Activated CD8-positive, alpha-beta memory T cell treated with anti-CD3 and anti-CD28 coated beads for 1 hour (primary cell): ENCODE measurements at places on chromosomes 3 and 15.

DNA sequence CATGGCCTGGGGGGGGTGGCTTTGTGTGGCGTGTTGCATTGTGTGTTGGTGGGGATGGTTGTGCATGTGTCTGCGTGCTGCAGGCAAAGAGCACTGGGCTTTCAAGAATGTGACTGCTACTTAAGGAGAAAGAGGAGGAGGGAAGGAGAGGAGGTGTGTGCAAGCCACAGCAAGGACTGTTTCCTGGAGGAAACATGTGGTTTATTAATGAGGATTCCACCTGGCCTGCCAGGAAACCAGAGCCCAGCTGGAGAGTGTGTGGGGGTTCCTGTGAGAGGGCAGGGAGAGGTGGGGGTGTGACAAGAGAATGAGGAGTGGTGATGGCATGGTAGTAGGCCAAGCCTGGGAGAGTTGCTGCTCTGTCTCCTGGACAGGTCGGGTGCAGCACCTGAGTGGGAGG is 258.1 kb upstream of the ROPN1 start:
- no peak for DNase-seq

GRCh38 chr15:50979041-50979440 is 70.6 kb downstream of the AP4E1 start:
- DNase-seq: no peak

- no peak for DNase-seq
Measured at GRCh38 chr15:57784081-57784511, 77.6 kb downstream of the POLR2M start.

GRCh38 chr3:160157321-160157720 is 67.9 kb upstream of the C3orf80 start:
- no peak for DNase-seq

DNA sequence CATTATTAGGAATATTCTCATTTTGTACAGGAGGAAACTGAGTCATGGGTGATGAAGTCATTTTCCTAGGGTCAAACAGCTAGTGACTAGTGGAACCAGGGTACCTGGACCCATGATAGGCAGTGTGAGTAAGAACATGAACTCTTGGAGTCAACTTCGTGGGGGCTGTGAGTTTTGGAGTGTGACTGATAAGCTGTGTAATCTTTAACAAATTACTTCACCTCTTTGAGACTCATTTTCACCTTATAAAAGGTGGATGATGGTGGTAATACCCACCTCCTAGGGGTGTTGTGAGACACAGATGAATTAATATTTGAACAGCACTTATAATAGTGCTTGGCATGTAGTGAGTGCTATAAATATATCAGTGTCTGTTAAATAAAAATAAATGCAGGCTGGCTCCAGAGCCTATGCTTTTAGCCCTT is 9.1 kb downstream of the SEMA6D start:
- DNase-seq: no peak

- DNase-seq: no peak
Measured at GRCh38 chr3:164897342-164897741, 181.0 kb downstream of the SI start.

DNA sequence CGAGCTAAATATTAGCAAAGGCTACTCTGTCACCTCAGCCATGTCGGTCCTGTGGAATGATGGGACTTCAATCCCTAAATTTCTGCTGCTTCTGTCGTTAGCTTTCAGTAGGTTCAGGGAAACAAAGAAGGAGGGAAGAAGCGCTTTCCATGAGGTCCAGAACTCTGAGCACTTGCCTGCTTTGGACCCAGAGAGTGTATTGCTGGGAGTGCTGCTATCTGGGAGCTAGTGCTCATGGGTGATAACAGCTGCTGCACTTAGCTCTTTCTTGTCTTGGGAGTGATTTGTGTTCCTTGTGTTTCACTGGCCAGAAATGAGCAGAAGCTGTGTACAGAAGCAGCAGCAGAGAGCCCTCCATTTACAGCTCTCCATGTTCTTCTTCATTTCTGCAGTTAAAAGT is 369.8 kb downstream of the DIPK2A start:
- no peak for DNase-seq

GRCh38 chr15:80483725-80484161 is 79.6 kb downstream of the ARNT2 start:
- no peak for DNase-seq

DNA sequence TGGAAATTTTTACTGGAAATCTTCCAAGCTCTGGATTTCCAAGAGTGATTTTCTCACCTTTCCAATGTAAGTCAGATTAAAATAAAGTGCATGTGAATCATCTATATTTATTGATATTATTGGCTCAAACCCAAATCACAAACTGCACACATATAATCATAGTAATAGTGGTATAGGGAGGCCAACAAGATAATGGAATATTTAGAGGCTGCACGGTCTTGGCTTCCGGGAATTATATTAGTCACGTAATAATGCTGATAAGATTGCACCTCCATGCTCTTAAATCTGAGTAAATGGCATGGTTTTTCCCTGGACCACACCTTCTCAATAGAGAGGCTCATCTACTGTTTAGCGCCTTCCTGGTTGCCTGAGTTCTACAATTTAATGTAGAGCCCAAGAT is 567.1 kb upstream of the NR2F2 start:
- DNase-seq: no peak

DNA sequence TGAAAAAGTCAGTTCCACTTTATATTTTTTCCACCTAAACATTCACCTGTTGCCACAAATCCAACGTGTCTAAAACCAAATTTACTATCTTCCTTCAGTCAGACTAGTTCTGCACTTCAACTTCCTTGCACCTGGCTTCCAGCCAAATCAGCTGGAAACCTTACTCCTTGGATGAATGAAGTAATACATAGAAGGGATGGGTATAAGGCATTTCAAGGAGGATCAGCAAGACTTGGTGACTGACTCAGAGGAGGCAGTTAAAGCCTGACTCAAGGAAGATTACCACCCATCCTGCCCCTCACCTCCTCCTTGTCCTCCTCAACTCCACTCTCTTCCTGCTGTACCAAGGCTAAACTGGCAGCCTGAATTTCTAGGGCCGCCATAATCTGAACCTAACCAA is 37.1 kb downstream of the QTRT2 start:
- DNase-seq: no peak

GRCh38 chr3:66761093-66761780 is 236.9 kb upstream of the KBTBD8 start:
- DNase-seq: no peak

- DNase-seq: no peak
Measured at GRCh38 chr3:45777111-45777745, 19.1 kb downstream of the SLC6A20 start.

DNA sequence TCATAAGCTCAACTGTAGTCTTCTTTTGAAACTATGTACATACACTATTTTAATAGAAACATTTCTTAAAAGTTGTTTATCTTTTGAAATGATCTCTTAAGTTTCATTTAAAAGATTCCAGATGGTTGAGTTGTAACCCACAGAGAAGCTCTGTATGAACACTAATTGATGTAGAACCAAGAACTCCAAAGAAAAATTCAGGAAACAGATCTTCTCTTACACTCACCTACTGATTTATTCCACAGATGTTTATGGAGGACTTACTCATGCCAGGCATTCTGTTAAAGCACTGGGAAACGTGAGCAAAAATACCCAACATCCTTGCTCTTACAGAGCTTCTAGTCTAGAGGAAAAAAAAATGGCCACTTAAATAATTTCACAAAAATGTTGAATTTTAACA is 551.1 kb downstream of the NAALADL2 start:
- DNase-seq: no peak

- DNase-seq: no peak
Measured at GRCh38 chr3:48278884-48279559, 38.1 kb downstream of the ZNF589 start.

GRCh38 chr15:63876085-63876662 is 42.4 kb upstream of the HERC1 start:
- DNase-seq: no peak

GRCh38 chr3:125957674-125958510 is 11.1 kb upstream of the ROPN1B start:
- DNase-seq: no peak

DNA sequence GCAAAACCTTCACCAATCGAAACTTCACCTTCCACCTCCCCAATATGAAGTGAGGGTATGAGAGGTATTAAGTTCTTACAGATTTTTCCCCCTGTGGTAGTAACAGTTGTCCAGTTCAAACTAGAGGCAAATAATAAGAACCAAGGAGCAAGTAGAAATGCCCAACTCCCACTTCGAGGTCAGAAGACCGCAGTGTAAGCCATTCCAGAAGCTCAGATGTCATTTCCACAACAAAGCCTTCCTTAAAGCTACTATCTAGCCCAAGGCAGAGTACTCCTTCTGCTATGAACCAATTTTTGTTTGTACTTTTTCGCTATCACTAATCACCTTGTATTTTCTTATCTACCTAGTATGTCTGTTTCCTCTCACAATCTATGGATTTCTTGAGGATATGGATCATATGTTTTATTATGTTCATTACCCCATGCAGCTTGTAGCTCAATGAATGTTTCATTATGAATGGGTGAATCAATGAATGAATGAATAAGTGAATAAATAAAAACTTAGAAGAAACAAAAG is 235.7 kb upstream of the KCNMB2 start:
- no peak for DNase-seq

DNA sequence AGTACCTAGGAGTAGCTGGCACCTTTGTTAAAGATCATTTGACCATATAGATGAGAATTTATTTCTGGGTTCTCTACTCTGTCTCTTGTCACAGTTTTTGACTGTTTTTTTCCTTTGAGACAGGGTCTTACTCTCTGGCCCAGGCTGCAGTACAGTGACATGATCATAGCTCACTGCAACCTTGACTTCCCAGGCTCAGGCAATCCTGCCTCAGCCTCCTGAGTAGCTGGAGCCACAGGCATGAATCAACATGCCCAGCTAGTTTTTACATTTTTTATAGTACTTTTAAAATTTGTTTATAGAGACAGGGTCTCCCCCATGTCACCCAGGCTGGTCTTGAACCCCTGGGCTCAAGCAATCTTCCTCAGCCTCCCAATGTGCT is 45.0 kb downstream of the BCL2L10 start:
- no peak for DNase-seq

DNA sequence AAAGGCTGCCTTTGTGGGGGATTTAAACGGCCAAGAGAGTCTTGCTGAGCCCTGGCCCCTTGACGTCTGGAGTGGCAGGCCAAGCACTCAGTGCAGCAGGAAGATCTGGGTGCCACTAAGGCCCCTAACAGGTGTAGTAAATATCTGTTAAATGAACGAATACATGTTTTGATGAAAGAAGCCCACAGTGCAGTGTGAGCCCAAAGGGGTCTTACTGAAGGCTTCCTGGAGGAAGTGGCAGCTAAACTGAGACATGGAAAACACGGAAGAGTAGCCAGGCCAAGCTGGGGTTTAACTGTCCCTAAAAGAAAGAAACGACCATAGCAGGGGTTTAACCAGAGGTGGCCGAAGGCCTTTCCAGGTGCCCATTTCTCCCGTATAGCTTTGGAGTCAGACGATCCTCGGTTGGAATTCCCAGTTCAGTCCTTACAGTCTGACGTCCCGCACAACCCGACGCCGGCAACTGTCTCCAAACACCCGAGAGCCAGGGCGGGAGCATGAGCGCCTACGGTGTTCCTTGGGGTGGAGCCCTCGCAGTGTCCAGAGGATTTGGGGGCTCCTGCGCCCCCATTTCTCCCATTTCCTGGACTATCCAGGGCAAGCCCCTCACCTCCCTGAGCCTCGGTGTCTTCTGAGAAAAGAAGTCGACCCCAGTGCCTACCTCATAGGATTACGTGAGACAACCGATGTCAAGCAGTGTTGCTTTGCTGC is 910 bp upstream of the ABHD6 start:
- no peak for DNase-seq

- DNase-seq: no peak
Measured at GRCh38 chr15:60720493-60721256, 241.7 kb upstream of the ICE2 start.

DNA sequence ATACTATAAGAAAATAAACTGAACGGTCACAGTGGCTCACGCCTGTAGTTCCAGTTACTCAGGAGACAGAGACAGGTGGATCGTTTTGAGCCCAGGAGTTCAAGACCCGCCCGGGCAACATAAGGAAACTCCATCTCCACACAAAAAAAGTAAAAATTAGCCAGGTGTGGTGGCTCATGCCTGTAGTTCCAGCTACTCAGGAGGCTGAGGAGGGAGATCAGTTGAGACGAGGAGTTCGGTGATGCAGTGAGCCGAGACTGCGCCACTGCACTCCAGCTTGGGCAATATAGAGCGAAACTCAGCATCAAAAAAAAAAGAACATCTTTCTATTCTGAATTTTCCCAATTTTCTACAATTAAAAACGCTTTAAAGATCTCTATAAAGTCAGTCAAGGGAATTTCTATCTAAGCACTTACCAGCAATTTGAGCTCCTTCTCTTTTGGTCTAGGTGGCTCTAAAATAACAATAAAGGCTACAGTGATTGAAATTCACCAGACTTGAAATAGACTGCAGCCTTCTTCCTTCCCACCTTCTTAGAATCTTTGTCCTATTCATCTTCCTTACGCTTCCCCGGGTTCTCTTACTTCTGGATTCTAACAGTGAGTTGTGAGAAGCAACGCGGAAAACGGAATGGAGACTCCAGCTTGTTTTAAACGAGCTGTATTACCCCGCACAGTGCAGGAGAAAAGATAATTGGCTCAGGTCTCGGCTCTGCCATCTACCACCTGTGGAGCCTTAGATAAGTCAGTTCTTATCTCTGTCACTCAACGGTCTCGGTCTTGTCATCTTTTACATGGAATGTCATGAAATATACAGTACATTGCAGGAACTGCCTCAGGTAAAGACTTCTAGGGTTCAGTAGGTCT is 812 bp upstream of the SEC62 start:
- no peak for DNase-seq

GRCh38 chr15:63677778-63678177 is 80.6 kb downstream of the FBXL22 start:
- no peak for DNase-seq

GRCh38 chr15:29668120-29668602 is 154.1 kb downstream of the TJP1 start:
- no peak for DNase-seq

- DNase-seq: no peak
Measured at GRCh38 chr3:128618398-128618726, 32.3 kb downstream of the RPN1 start.

DNA sequence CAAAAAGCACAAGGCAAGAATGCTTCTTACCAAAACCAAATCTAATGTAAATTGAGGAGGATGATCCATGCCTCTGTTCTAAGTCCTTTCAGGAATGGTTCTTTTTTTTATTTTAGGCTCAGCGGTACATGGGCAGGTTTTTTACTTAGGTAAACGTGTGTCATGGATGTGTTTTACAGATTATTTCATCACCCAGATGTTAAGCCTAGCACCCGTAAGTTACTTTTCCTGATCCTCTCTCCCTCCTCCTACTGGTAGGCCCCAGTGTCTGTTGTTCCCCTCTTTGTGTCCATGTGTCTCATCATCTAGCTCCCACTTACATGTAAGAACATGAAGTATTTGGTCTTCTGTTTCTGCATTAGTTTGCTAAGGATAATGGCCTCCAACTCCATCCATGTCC is 289.2 kb upstream of the THBS1 start:
- no peak for DNase-seq

DNA sequence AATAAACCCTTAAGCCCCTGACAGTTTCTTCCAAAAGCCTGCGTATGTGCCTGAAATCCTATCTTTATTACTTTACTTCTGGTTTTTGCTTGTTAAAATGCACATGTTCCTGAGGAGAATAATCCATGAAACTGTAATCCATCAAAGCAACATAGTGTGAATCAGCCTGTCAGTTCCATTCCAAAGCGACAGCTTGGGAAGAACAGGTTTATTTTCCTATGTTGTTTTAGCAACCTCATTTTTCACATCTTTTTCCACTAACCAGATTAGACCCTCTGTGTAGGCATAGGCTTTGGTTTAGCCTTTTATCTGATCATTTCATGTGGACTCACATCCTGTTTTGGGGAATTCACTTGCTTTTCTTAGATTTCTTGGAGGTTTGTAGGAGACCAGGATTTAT is 988.0 kb downstream of the SQOR start:
- DNase-seq: no peak
